Stimulated activated naive CD8-positive, alpha-beta T cell treated with anti-CD3 and anti-CD28 coated beads, Interleukin-15, Interleukin-2, amounts not matched to agents 100 U/mL and 50 U/mL, for 24 hours (primary cell): ENCODE measurements at places on chromosomes 7 and 10.

DNA sequence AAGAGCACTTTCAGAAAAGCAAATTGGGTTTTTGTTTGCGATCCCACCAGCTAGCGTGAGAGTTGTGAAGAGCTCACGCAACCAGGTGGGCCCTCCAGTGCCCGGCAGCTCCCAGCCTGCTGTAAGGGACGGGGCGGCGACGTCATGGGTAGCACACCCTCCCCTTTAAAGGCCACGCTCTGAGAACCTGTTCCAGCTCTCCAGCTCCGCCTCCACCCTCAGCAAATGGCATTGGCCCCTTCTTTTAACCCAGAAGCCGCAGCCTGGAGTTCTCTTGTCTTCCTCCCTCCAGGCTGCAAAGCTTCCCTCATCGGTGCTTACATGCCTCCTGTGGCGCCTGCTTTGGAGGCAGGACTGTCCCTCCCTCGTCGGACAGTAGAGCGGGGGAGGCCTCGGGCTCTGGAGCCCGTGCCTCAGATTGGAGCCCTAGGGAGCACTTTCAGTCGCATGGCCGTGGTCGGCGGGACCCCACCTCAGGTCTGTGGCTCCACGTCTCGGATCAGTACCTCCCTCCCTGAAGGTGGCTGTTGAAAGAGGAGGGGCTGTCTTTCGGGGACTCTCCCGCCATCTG is 32.9 kb downstream of the WIPI2 start:
- DNase-seq = no peak

- no peak for DNase-seq
Measured at GRCh38 chr10:86077871-86078638, 288.5 kb downstream of the GRID1 start.

DNA sequence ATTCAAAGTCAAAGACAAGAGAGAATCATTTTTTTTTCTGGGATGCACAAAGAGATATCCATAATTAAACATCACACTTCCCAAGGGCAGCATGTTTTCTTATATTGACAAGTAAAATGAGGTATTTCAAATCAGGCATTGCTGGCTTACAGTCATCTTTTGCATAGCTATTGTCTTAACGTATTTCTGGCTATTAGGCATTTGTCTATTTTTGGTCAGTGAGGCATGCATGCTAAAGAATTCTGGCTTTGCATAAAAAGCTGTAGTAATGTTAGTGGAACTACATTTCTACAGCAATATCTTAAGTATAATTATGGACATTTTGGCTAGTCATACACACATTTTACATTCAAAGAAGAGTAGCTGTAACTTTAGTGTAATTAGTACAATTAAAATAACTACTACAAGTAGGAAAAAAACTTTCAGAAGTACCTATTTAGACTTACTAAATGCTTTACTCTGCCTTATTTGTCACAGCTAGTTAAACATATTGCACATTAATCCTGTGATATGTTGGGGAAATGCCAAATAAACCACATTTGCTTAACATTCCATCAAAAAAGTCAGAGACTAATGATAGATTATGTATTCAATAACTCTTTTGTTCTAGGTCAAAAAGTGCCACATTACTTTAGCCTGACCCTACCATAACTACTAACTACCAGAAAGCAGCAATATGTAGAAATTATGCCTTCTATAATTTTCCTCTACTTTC is 76.4 kb downstream of the RELN start:
- DNase-seq = no peak

- no peak for DNase-seq
Measured at GRCh38 chr10:20115894-20116293, 299.7 kb downstream of the PLXDC2 start.

GRCh38 chr10:51137756-51138529 is 63.7 kb downstream of the PRKG1 start:
- no peak for DNase-seq

DNA sequence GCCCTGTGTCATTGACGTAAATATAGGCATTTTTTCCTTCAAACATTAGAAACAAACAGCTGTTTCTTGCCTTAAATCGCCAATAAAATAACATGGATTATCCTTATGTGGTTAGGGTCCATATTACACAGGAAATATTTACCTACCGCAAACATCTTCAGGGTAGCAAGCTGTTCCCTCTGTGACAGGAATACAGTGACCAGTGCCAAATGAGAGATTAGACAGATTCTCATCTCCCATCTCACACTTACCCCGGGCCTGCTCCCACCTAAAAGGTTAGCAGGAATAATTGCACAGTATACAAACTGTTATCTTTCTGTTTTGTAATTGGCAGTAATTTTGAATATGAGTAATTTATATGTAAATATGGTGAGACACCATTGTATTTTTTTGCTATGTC is 16.5 kb downstream of the MKI67 start:
- no peak for DNase-seq

DNA sequence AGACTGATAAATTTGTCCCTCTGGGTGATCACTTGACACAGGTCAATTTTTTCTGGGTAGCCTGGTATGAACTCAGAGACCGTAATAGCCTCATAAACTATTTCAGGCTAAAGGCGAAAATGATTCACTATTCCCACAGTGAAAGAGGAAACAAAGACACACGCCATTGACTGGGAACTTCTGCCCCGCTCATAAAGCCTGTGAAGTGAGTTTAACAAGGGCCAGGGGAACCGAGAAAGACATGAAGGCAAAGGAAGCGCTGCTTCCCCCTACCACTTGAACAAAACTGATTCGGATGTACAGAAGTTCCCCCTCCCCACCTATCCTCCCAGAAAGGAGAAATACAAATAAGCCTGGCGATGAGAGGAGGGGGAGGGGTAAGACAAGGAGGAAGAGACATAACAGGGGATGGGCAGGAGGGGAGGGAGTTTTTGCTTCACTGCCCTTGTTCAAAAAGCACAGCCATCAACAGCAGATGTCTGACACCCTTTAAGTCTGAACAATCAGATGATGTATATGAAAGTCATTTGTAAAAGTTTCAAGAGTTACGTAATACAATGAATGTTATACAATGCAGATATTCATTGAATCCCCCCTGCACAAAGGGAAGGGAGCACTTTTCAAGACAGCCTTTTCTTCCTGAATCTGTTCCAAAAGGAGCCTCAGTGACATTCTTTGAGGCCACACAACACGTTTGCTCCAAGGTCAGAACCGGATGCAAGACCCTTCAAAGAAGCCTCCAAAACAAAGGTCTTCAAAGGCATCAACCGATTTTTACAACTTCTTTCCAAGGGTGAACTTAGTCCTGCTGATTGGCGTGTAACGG is 734 bp downstream of the ABCB4 start:
- peak; percentile 14 for DNase-seq

DNA sequence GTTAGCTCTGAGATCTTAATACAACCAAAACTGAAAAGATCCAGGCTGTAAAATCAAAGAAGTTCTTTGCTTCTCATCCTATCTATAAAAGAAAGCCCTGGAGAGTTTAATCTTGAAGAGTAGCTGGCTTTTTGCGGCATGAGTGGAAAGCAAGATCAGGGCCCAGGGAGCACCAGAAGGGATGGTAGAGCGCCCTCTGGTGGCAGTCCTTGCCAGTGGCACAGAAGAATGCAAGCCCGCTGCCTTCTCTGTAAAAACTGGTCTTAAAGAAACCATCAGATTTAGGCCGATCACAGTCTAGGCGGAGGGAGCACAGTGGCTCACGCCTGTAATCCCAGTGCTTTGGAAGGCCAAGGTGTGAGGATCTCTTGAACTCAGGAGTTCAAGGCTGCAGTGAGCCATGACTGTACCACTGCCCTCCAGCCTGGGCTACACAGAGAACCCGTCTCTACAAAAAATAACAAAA is 35.6 kb downstream of the CPN1 start:
- peak; percentile 90 for DNase-seq

DNA sequence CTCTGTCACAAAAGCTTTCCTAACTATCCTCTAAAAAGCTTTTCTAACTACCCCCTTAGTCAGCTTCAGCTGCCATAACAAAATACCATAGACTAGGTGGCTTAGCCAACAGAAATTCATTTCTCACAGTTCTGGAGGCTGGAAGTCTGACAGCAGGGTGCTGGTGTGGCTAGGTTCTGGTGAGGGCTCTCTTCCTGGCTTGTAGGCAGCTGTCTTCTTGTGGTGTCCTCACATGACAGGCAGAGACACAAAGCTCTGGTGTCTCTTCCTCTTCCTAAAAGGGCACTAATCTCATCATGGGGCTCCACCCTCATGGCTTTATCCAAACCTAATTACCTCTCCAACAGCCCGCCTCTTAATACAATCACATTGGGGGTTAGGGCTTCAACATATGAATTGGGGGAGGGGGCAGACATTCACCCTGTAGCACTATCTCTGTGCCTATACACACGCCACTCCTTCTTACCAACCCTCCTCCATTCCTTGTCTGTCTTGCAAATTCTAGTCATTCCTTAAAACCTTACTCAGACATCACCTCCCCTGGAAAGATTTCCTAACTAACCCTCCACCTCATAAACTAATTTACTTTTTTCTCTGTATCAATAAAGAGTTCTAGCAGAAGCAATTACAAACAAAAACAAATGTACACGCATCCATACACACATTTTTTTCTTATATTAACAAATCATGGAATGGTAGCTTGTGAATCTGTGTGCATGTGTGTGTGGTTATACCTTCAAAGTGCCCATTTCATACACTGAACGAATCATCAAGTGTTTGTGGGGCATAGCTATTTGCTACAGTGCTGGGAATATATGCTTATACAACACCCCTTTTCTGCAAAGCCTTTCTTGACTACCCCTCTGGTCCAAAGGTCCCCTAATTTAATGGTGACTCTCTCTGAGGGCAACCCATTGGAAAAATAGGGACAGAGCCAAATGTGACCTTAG is 26.4 kb downstream of the RHOBTB1 start:
- no peak for DNase-seq

GRCh38 chr7:47402941-47403866 is 178.7 kb downstream of the TNS3 start:
- DNase-seq = no peak

GRCh38 chr7:124033095-124033806 is 384 bp upstream of the TMEM229A start:
- DNase-seq = peak; percentile 3

GRCh38 chr7:7620644-7621210 is 19.8 kb upstream of the UMAD1 start:
- DNase-seq = no peak

DNA sequence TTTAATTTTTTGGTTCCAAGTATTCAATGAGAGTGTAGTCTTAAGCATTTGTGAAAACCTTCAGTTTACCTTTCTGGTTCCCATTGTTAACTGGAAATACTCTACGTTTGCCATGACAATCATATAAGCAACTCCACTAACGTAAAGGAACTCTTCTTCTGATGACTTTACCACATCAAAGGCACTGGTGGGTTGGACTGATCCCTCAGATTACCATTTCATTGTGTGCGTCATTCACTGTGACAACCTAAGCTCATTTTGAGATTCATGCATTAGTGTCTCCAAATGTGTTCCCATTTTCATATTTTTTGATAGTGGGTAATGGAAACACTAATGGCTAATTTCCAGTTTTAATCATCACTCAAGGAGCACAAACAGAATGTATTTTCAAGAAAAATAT is 119.9 kb upstream of the COL1A2 start:
- DNase-seq = no peak

DNA sequence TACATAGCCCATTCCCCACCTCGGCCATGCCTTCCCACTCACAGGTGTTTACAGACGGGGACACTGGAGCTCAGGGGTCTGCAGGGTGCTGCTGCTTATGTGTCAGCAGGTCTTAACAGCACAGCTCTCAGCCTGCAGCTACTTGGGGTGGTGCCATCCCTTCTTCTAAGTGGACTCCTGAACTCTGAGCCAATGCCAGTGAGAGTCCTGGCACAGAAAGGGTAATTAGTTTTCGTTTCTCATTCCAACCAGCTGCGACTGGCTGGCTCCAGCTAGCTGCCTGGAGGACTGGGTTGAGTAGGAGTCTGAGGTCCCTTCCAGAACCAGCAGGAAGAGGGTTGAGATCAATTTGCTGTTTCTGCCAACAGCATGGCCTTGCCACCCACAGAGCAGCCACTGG is 88.3 kb upstream of the AGK start:
- DNase-seq = no peak

DNA sequence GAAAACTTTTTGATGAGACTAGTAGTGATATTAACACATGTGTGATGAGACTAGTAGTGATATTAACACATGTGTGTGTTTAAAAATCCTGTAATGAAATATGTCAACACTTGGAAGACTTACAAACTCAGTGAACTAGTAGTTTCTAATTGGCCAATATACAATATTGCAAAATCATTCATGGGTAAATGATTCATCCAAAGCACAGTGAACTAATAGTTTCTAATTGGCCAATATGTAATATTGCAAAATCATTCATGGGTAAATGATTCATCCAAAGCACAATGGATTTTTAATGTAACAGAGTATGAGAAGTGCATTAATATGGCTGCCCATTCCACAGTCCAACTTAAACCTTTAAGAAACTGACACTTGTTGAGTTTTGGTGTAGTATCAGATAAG is 77.8 kb downstream of the ATAD1 start:
- no peak for DNase-seq

DNA sequence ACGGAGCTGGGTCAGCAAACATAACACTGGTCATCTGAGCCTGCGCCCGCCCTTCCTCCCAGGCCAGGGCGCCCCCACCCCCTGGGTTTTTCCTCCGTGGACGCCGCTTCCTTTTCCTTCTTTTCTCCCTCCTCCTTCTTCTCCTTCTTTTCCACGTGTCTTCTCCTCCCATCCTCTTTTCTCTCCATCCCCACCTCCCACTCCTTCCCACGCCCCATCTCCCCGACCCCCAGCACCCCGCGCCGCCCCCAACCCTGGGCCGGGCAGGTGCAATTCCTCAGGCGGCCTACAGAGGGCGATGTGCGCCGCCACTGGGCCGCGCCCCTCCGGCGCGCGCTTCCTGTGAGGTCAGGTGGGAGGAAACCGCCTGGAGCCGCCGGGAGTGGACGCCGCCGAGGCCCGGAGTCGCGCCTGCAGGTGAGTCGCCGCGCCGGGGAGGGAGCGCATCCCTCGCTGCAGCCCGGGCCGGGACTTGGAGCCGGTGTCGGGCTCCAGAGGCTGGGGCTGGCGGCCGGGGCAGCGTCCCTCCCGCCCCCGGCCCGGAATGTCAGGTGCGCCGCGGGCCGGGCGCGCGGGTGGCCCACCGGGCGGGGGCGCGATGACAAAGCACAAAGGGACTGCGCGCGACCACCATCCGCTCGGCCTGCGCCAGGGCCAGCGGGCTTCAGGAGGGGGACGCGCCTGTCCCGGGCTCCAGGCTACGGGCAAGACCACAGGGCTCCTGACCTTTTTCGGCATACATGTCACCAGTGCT is at the start of gene FAM241B:
FAM241B (plus strand) TSS at position 351 of the 754 bp plus-strand sequence. CDS start 1,497 bp downstream, outside the sequence.
- DNase-seq = peak; percentile 79

- DNase-seq = no peak
Measured at GRCh38 chr10:106771154-106771553, 393.4 kb downstream of the SORCS1 start.

- no peak for DNase-seq
Measured at GRCh38 chr7:142348921-142349405, 91.1 kb upstream of the PRSS58 start.

GRCh38 chr10:1420661-1421362 is 316.5 kb downstream of the ADARB2 start:
- DNase-seq = peak; percentile 75
